Mesothelial cell of epicardium (in vitro differentiated cells): ENCODE measurements at places on chromosomes 7 and 10. TPM values are rescaled to one million over a fixed set of nuclear protein-coding genes. Genes with fewer than 3 reads are reported as not detected.

The EPC1 gene
- 55.7 to 62.7 TPM (median 57.8 TPM) in 3 replicates for total RNA-seq

GRCh38 chr7:47510192-47510591 lies 71.7 kb downstream of the TNS3 start:
- no peak for DNase-seq

GRCh38 chr7:130127404-130127803 lies 57.1 kb downstream of the KLHDC10 start:
- DNase-seq, result no peak

GRCh38 chr7:85156661-85157208 lies 30.1 kb downstream of the SEMA3D start:
- no peak for DNase-seq

DNA sequence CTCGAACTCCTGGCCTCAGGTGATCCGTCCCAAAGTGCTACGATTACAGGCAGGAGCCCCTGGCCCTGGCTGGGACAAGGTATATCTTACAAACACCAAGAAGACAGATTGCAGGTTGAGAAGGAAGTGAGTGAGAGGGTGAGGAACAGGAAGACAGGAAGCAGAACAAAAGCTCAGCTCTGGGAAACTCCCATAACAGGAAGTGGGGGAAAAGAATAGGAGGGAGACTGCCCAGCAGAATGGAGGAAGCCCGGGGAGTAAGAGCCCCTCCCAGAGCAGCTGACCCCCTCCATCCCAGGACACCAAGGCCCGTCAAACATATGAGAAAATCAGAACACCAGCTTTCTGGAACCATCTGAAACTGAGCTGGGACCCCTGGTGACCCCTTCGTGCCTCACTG lies 2.9 kb downstream of the TECPR1 start:
- no peak for DNase-seq

DNA sequence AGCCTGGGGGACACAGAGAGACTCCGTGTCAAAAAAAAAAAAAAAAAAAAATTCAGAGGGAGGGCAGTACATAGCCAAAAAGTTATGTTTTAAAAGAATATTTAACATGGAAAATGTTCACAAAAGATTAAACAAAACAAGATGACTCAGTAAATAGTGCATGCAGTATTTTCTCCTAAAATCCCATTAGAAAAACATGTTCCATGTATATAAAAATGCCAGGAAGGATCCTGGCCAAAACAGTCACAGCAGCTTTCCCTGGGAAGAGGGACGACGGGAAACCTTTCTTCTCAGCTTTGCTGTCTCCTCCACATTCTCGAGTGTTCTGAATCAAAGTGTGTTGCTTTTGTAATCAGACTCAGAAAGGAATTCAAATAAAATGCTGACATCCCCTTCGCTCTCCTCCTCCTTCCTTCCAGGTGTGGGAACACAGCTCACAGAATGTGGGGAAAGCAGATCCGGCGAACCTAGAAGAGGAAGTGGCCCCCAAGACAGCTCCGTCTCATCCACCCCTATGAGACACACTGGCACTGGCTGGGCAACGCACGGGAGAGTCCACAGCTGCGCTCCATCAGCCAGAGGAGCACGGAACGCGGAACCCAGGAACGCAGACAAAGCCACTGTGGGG lies 139.4 kb downstream of the MAD1L1 start:
- no peak for DNase-seq

GRCh38 chr10:20494474-20494873 lies 402.6 kb downstream of the NEBL start:
- DNase-seq, result no peak

The SPDYE2B gene
- total RNA-seq, result not detected in 3 replicates

DNA sequence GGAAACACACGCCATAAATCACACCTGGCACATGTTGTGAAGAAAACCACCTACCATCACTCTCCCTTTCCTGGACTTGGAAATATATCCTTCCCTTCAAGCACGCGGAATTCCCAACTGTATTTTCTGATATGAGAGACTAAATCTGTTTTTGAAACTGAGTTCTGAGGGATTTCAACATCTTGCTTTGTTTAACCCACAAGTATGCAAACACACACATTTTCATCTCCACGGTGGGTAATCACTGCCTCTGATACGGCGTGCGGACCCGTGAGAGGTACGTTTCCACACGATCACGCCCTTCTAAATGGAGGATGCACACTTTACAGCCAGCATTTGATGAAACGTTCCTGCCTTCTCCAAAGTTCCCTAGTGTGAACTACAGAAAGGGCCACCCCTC lies 83.4 kb downstream of the ZRANB1 start:
- DNase-seq, result no peak

GRCh38 chr7:27424231-27424630 lies 181.6 kb downstream of the EVX1 start:
- DNase-seq, result no peak

DNA sequence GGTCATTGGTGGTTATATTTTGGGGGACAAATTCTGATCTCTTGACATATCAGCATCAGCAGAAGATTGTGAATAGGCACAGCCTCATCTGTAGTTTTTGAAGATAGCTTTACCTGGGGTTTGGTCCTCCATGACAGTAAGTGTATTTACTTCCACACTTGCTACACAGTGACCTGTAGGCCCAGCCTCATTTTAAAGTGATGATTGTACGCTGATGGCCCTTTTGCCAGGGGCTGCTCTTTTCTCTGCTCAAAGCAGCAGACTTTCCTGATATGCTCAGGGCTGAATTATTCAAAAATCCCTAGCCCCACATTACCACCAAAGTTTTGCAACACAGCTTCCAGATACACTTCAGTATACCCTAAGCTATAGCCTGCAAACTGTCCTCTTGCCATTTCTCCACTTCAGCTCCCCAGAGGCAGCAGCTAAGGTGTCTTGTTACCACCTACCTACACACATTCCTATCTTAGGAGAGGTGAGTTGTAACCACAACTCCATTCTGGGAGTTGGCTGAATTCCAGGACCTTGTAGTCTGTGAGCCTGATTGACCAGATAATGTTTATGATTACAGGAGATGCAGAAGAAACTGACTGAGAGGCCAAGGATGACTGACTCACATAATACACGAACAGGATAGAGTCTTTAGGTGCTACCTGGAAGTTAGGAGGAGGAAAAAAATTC lies 6.0 kb downstream of the ASB4 start:
- no peak for DNase-seq

The RADIL gene
- total RNA-seq, result 3.3 to 4.2 TPM (median 4.0 TPM) in 3 replicates

The MLXIPL gene
- 1.5 to 2.6 TPM (median 2.0 TPM) in 3 replicates for total RNA-seq

GRCh38 chr10:44334621-44335184 lies 50.2 kb downstream of the CXCL12 start:
- DNase-seq, result no peak

DNA sequence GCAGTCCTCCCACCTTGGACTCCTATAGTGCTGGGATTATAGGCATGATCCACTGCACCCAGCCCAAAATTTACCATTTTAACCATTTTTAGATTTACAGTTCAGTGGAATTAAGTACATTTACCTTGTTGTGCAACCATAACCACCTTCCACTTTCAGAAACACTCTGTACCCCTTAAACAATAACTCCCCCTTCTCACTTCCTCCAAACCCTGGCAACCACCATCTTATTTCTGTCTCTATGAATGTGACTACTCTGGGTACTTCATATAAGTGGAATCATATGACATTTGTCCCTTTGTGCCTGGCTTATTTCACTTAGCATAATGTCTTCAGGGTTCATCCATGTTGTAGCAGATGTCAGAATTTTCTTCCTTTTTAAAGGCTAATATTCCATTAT lies 33.6 kb downstream of the SUFU start:
- DNase-seq, result no peak

DNA sequence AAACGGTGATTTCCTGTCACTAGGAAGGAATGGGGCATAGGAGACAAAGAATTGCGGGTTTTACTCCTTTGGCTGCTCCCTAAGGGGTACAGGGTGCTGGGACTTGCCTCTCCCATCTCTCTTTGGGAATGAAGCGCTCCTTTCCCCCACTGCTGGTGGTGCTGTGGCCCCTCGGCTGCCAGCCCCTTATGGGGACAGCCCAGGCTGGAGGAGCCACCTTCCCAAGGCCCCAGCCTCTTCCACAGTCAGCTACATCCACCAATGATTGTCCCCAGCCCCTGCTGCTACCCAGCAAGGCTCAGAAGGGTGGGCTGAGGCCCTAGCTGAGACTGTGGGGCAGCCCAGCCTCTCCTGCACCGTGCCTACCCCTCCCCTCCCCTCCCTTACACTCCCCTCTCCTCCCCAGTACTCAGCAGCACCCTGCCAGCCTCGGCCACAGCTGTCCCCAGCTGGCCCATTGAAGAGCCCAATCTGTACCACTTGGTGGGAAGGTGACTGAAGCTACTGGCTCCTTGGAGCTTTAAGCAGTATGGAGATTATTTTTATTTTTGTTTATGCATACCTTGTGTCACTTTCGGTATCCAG lies 19.0 kb downstream of the PRKAG2 start:
- DNase-seq, result no peak

DNA sequence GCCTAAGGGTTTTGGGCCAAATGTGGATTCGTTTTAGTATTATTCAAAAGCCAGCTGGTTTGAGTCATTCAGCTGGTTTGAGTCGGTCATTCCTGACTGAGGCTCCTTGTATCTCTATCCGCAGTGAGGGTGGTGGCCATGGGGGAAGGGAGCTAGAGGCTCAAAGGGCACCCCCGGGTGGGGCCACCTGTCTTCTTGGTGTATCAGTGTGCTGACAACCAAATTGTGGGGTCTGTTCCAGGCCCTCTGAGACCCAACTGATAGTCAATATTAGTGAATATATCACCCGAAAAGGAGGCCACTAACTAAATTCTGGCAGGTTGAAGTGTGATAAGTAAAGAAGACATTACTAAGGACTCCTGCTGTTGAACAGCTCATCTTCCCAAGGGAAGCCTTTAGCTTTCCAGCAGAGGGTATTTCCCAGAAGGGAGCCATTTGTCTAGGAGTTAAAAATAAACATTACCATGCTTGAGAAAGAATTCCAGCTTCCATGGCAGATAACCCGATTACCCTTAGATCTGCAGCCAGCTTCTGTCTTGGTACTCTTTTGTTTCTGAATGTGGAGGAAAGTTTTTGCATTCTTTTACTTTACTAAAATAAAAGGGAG lies 29.9 kb upstream of the DDX50 start:
- DNase-seq, result no peak

- DNase-seq, result no peak
These were observed 120.0 kb downstream of the SRPK2 start for GRCh38 chr7:105268511-105269392.

The INHBA gene
- total RNA-seq, result 47.6 to 51.4 TPM (median 50.6 TPM) in 3 replicates

GRCh38 chr10:102233997-102234396 lies 7.3 kb downstream of the PITX3 start:
- DNase-seq, result no peak

GRCh38 chr7:84025332-84025927 lies 169.2 kb downstream of the SEMA3A start:
- no peak for DNase-seq

- DNase-seq, result no peak
These were observed 264.7 kb upstream of the YAE1 start for GRCh38 chr7:39301543-39301942.

DNA sequence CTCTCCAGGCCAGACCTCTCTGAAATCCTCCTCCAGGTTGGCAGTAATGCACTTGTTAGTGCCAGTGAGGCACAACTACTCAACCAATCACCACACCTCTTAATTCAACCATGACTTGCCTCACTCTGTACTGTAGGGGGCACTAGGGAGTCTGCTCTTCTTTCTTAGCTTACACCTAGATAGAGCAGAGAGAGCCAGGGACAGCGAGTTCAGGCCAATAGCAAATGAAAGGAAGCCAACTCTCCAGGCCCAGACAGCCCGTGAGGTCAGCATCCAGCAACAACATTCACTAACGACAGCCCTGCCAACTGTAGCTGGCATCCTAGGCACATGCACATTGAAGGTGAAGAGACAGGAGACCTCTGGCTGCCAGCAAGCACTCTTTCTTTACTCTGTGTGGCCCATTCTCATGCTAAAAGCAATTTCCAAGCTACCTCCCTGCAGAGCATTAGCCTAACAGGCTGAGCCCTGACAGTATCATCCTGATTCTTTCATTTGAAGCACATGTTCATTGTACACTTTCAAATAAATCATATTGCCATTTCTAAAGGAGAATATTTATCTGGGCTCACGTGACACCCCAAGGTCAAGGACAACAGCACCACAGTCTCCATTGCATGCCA lies 136.3 kb downstream of the DPY19L1 start:
- DNase-seq, result no peak

DNA sequence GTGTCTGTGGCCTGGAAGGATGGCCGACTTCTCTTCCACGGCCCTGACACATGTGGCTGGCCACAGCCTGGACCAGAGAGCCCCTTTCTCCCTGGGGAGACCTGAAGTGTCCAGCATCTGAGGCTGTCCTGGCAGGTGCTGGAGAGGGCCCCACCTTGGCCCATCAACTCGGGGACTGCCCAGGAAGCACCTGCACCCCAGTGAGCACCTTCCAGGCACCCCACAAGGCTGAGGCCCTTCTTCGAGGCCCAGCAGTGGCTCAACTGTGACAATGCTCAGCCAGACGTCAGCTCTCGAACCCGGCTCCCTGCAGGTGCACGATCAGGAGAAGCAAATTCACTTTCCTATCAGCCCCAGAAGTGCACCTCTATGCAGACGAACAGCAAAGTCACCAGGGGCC lies 24.3 kb downstream of the RGS10 start:
- no peak for DNase-seq

The GOLGA7B gene
- total RNA-seq, result 0.07 to 0.16 TPM (median 0.09 TPM) in 3 replicates

The CALHM2 gene
- total RNA-seq, result 4.3 to 6.0 TPM (median 5.6 TPM) in 3 replicates

- no peak for DNase-seq
These were observed 419.2 kb downstream of the REEP3 start for GRCh38 chr10:63940277-63940922.

DNA sequence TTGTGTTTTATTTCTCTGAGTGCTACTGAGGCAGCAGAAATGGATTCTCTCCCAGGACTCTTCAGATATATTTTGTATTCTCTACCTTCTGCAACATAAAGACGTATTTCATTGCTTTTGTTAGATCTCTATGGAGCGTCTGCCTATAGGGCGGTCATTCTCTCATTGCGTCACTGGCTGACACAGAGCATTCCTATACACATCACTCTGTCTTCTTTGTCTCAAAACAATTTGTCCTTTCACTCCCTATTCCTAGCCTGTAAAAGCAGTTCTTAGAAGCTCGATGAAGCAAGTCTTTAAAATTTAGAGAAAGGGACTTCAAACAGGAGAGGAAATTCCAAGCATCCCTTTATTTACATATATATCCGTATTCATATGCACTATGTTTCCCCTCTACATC lies 120.6 kb downstream of the CPED1 start:
- no peak for DNase-seq

DNA sequence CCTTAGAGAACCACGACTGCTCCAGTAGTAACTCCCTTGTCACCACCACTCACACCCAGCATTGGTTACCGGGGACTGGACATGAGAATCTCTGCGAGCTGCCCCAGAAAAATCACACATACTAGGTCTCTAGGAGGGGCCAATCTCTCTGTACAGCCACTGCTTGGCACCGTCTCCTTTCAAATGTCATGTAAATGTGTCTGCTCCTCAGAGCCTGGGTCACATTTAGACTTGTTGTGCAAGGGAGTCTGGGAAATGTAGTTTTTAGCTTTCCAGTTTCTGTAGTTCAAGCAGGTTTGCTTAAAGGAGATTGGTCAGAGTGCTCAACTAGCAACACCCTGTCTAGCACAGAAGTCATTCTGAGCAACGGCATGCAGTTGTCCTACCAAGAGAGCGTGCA lies 60.0 kb downstream of the CHN2 start:
- DNase-seq, result no peak

The GUSB gene
- total RNA-seq, result 39.3 to 42.1 TPM (median 39.4 TPM) in 3 replicates

The C7orf57 gene
- not detected in 3 replicates for total RNA-seq

GRCh38 chr7:38198366-38198765 lies 20.3 kb downstream of the STARD3NL start:
- no peak for DNase-seq

The GHRHR gene
- 1.6 TPM in 1 of 3 replicates, not detected in the others for total RNA-seq

The CLDN4 gene
- total RNA-seq, result 158 to 175 TPM (median 165 TPM) in 3 replicates

The LLCFC1 gene
- total RNA-seq, result not detected in 3 replicates
